HAP-1 (cell line): ENCODE measurements at places on chromosomes 5 and 9.

DNA sequence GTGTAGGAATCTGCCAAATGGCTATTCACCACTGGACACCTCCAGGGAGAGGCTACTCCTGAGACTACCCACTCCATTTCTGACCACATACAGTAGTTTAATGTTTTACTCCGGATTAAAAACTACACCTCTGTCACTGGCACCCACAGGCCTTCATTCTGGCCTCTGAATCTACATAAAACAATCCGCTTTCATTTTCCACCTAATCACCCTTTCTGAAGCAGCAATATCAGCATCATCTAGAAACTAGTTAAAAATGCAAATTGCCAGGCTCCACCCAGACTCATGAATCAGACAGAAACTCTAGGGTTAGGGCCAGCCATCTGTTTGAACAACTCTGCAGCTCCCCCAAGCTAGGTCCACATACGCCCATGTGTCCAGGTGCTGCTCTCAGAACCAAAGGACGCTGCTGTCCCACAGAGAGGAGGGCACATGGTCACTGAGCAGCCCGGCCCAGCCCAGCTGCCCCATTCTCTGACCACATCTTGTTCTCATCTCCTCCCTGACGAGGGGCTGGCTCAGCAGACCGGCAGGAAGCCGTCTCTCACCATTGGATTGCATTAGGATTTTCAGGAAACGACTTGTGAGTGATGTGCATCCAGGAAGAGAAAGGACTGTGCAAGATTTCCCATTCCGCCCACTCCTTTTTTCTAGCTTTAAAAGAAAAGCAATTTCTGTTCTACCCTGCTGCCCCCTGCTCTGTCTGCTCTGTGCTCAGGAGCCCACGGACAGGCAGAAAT is 34.7 kb downstream of the ADAM19 start:
- DNase-seq, result no peak

DNA sequence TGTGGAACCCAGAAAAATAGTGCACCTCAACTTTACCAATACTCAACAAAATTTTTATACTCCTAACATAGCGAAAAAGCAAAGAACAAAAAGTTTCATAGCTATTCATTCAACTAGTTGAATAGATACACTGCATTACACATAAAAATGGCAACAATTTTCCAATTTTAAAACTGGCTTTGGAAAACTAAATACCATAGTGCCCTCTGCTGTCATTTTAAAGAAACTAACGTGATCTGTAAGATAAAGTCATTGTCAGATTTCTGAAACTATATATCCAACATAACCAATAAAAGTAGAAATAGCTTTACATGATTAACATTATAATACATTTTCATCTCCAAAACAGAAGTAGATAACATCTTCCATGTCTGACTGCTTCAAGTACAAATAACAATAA is 31.6 kb downstream of the DTWD2 start:
- peak; percentile 48 for DNase-seq

DNA sequence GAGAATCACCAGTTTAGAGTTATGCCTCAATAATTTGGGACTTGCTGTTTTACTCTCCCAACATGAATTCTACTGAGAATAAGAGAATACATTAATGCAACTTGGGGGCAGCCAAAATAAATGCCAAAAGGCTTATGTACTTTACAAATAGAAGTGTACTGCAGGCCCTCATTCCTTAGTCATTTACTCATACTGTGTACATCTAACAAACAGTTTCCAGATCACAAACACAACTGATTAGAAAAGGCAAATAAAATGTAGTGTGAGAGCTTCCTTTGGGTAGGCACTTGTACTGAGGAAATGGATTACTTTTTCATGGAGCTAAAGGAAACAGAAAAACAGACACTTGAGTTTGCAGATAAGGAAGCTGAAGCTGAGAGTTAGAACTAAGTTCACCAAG is 12.6 kb downstream of the ANKDD1B start:
- DNase-seq, result no peak

DNA sequence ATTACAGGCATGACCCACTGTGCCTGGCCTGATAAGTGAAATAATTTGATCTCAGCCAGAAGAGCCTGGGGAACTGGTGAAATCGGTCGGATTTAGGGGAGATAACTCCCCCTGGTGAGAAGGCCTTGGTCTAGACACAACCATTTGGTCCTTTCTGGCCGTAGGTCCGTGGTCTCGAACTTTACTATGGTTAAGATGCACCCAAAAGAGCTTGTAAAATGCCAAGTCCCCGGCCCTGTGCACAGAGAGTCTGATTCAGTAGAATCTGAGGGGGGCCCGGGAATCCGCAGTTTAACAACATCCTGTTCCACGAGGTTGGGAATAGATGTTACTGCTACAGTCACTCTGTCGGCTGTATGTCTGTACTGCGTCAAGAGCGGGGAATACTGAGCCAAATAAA is 140.7 kb downstream of the C9orf50 start:
- no peak for DNase-seq

- DNase-seq, result peak; percentile 11
Observed at GRCh38 chr9:80175286-80176150, 603.8 kb downstream of the TLE4 start.

DNA sequence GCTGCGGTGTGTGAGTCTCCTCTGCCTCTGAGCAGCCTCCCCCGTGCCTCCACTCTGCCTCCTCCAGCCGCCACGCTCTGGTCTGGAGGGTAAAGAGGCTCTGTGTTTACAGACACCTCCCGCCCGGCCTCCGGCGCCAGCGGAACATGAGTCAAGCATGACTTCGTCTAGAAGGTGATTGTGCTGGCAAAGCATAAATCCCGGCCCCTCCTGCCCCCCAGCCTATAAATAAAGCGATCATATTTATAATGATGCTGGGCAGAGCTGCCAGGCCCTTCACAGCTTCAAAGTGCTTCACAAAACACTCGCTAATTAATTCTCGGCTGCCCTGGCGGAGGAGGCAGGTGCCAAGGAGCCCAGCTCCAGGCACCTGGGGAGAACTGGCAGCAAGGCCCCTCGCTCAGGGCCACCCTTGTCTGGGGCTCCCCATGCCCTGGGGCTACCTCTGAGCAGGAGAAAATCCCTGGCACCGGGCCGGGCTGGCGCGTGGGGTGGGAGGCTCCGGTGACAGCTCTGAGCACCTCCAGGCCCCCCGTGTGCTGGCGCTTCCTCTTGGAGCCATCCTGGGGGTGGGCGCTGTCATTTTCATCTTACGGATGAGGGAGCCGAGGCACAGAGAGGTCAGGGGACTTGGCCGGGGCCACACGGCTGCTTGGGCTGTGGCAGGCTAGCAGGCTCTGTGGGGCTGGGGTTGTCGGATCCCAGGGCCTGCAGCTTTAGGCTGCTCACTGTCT is 87.8 kb downstream of the RXRA start:
- DNase-seq, result no peak

GRCh38 chr5:32664523-32664922 is 46.6 kb upstream of the NPR3 start:
- DNase-seq, result no peak

DNA sequence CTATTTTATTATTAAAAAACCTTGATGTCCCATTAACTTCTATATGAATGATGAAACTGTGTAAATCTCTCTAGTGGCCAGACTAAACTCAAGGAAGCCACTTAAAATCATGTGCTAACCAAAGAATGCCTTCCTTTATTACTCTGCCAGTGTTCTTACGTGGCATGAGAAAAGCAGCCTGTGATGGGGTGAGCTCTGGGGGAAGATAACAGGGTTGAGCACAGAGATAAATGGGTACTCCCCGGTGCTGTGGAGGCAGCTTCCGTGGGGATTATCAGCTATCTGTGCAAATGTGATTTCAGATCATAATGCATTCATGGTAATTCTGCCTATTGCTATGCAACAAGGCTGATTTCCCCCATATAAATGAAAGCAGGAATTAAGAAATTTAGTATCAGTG is 181.3 kb downstream of the CAVIN4 start:
- no peak for DNase-seq

- no peak for DNase-seq
Observed at GRCh38 chr5:74482523-74482922, 158.0 kb downstream of the ENC1 start.

DNA sequence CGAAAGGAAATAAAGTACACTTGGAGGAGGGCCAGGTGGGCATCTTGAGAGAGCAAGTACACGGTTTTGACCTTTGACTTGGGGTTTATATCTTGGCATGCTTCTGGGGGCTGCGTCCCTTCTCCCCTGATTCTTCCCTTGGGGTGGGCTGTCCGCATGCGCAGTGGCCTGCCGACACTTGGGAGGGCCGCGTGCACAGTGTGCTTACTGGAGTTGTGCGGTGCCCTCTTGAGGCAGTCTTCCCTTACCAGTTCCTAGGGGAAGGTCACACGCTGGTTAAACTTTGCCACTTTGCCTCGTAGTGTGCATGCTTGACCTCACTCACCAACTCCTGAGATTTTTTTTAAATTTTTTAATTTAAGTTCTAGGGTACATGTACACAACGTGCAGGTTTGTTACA is 4.3 kb upstream of the CLPTM1L start:
- DNase-seq, result peak; percentile 32

DNA sequence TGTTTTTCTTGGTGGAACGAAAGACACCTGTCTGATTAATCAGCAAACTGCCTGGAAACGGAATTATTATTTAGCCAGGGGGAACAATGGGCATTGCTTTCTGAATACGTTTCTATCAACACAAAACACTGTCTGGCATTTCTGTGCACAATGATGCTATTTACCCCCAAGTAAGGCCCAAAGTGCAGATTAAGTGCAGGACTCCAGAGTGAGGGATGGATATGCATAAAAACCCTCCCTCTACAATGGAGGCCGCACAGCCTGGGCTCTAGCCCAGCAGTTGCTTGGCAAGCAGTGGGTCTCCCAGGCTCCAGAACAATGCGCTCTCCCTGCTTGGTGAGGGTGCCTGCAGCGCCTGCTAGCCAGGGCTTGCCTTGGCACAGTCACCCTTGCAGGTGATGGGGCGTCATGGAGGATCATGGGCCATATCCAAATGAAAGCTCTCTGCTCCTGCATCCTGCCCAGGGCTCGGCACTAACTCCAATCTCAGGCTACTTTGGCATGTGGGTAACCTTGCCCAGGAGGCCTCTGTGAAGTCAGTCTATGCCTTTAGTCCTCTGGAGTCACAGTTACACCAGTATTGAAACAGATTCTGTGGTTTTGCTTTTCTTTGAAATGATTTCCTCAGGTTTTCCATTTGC is 11.5 kb upstream of the SPATA24 start:
- peak; percentile 69 for DNase-seq

DNA sequence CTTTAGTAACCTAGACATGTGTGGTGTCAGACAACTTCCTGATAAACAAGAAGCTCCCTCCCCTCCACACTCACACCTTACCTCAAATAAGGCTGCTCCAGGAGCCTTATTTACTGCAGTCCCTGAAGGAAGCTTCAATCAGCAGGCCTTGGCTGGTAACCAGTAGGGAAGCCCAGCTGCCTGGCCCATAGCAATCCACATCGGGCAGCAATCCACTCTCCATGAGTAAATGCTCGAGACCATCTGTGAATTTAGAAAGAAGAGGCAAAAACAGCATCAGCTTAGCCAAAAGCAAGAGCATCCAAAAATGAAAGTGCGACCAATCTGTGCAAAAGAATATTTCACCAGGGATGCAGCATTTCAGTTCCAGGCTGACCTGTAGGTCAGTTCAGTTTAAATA is 213.3 kb upstream of the TUSC1 start:
- no peak for DNase-seq

DNA sequence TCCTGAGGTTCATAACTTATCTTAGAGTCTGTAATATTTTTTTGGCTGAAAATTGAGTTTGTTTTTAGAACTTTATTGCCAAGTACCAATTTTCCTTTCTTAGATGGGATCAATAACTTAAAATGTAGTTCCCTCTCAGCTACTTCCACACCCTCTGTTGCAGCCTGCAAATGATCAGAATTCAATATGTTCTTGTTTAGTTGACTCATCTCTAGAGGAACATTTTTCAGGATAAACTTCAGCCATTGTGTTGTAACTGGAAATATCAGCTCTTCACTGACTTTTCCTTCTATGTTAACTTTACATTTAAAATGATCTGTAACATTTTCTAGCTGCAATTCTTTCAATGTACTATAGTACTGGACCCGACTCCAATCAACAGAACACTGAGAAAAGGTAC is 115.7 kb downstream of the ESM1 start:
- DNase-seq, result no peak

- peak; percentile 12 for DNase-seq
Observed at GRCh38 chr9:21154018-21154608, 12.3 kb downstream of the IFNA21 start.

- peak; percentile 63 for DNase-seq
Observed at GRCh38 chr9:112378328-112379176, 1.4 kb upstream of the HSDL2 start.

DNA sequence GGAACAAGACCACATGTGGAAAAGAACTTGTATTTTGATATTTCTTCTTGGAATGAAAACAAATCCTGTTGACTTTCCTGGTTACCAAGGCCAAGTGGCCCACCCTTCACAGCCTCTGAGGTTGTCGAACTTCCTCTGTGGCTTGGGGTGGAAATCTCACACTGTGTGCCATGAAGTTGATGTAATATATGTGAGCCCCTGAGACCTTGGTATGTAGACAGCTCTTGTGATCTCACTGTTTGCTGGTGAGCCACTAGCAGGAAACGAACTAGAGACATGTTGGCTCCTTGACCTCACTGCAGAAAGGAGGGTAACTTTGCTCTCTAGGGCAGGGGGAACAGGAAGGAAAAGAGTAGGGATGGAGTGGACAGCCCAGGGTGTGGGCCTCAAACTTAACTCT is 159.4 kb downstream of the ARHGAP26 start:
- no peak for DNase-seq

DNA sequence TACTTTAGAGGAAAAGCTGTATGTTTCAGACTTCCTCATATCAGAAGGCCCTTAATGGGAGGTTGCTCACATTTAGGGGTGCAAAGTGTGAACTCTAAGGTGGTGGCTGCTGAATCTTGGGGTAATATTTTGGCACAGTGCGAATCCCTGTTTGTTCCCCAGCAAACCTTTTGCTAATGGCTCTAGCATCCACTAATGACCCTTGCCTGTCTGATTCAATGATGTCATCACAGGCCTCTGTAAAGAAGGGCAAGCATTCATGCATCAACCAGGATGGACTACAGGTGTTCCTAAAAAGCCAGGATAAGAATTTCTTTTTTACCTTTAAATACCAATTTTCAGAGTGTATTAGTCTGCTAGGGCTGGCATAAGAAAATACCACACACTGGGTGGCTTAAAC is 20.4 kb downstream of the TMEM171 start:
- DNase-seq, result no peak

DNA sequence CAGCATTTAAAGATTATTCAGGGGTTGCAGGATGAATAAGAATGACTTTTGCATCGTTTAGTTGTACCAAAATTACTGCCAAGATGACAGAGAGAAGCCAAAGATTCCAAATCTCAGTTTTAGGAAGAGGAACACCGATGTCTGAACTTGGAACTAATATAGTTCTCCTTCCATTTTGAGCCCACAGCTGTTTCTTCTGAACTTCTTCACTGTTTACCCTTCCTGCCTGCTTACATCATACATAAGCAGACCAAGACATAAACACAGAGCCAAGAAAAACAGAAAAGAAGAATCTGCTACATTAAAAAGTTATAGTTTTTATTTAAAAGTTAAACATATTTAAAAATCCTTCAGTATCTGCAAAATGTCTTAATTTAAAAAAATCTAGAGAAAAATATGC is 146.9 kb upstream of the RAPGEF1 start:
- no peak for DNase-seq
